ENCODE measurements at places on chromosomes 11 and 22. TPM values are rescaled to one million over a fixed set of nuclear protein-coding genes. Genes with fewer than 3 reads are reported as not detected.

The CCS gene
- total RNA-seq, result 32.5 TPM

The PVALB gene
- total RNA-seq, result not detected

DNA sequence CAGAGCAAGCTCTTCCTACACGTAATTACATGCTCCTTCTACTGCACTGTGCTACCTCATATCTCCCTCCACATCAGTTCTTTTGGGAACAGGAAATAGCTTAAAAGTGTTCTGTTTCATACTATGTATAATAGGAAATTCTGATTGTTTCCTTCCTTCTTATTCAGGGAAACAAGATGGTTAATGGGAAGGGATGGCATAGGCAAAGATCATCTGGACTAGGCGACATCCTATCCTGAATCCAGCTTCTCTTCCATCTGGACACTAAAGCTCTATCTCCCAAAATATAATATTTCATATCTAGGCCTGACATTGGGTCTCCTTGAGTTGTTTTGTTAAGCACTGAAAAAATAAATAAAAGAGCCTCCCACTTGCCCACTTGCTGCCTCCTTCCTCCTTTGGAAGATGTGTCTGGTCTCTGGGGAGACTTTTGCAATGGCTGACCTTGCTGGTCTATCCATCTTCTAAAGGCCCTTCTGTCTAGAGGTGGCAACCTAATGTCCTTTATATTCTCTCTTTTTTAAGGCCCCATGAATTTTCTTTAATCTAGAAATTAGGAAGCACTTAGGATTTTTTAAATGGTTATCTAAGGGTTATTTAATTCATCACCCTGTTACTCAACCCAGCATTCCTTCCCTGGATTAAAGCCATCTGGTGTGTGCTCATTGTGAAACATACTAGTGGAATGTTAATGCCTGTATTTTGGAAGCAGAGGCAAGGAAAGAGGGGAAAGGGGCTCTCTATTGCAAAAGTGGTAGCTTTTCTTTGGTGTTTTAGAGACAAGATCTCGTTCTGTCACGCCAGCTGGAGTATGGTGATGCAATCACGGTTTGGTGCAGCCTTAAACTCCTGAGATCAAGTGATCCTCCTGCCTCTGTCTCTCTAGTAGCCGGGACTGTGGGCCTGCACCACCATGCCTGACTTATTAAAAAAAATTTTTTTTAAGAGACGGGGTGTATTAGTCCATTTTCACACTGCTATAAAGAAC, 20.6 kb downstream of the CLMP start:
- H3K4me3 ChIP-seq, result no peak overlapping the region
- no peaks in the 10 kb centered on the region for H3K36me3 ChIP-seq
- no peaks in the 10 kb centered on the region for H3K4me1 ChIP-seq
- peaks cover 4% of the 10 kb centered on the region for H3K27me3 ChIP-seq

DNA sequence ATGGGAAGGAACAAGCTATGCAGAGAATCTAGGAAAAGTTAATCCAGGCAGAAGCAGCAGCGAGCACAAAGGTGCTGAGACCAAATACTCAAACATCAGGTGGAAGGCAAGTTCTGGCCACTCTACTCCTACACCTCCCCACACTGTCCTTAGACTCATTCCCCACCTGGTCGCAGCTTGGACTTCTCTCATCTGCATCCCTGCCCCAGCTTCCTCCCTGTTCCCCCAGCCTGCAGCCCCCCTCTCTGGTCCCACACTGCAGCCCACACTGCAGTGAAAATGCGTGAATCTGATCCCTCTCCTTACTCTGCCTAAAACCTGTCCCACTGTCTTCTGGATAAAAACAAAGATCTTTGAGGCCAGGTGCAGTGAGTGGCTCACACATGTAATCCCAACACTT, 9.1 kb downstream of the TPBGL start:
- H3K4me3 ChIP-seq, result no peak overlapping the region
- no peaks in the 10 kb centered on the region for H3K36me3 ChIP-seq
- H3K4me1 ChIP-seq, result no peaks in the 10 kb centered on the region
- no peak overlapping the region for H3K27ac ChIP-seq
- H3K27me3 ChIP-seq, result peaks cover 18% of the 10 kb centered on the region

- H3K4me1 ChIP-seq, result peaks cover 27% of the 10 kb centered on the region
- H3K4me3 ChIP-seq, result no peak overlapping the region
- no peaks in the 10 kb centered on the region for H3K27me3 ChIP-seq
- H3K36me3 ChIP-seq, result peaks cover under 1% of the 10 kb centered on the region
- DNase-seq, result no peak
- H3K27ac ChIP-seq, result no peak overlapping the region
These were observed 50.5 kb downstream of the RAB30 start for GRCh38 chr11:83020942-83021779.

- no peak for DNase-seq
- no peak overlapping the region for H3K27ac ChIP-seq
- no peaks in the 10 kb centered on the region for H3K36me3 ChIP-seq
- H3K4me3 ChIP-seq, result no peak overlapping the region
- H3K27me3 ChIP-seq, result no peaks in the 10 kb centered on the region
- no peaks in the 10 kb centered on the region for H3K4me1 ChIP-seq
These were observed 48.8 kb upstream of the OPCML start for GRCh38 chr11:133581091-133581490.

DNA sequence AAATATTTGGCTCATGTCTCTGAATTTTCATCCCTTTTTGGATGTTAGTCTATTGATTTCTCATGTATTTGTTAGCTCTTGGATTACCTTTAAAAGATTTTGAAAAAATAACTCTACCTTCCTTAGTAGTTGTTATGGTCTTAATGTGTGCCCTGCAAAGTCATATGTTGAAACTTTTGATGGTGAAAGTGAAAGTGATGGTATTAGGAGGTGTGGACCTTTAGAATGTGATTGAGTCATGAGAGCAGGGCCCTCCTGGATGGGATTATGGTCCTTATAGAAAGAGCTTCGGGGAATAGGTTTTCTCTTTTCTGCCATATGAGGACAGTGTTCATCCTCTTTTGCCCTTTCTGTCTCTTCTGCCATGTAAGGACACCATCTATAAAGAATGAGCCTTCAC, 33.6 kb upstream of the MPPED2 start:
- no peaks in the 10 kb centered on the region for H3K36me3 ChIP-seq
- no peak for DNase-seq
- no peaks in the 10 kb centered on the region for H3K4me1 ChIP-seq

Measured in activated CD8-positive, alpha-beta T cell treated with anti-CD3 and anti-CD28 coated beads, Interleukin-2, amount 10 ng/mL, durations not matched to agents 7 days and 5 days (primary cell).